ENCODE measurements at places on chromosomes 12 and 14. TPM values are rescaled to one million over a fixed set of nuclear protein-coding genes. Genes with fewer than 3 reads are reported as not detected.

Gene PRR4
- 2.2 TPM for total RNA-seq

Gene KERA
- not detected for total RNA-seq

Gene DBX2
- not detected for total RNA-seq

- DNase-seq = no peak
These were observed 87.9 kb downstream of the DAD1 start for GRCh38 chr14:22500954-22501726.

- no peak for DNase-seq
These were observed 41.6 kb upstream of the PYGL start for GRCh38 chr14:50985859-50986331.

Data from T-cell (primary cell).